ENCODE measurements at places on chromosomes 4 and X.

DNA sequence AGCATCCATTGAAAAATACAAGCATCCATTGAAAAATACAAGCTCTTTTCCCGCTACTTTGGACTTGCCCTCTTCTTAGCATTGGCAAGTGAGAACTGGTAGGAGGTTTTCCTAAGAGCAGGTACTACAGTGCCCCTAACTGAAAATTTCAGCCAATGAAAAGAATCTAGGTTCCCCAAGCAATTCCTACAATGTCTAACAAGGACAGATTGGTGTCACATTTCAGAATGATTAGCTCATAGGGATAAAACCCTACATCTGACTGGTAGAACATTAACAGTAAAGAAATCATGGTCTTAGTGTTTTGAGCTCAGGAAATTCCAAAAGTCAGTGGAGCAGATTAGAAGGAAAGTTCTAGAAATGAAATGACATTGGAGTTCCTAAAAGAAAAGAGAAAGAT lies 68.6 kb upstream of the QRFPR start:
- no peak for DNase-seq

DNA sequence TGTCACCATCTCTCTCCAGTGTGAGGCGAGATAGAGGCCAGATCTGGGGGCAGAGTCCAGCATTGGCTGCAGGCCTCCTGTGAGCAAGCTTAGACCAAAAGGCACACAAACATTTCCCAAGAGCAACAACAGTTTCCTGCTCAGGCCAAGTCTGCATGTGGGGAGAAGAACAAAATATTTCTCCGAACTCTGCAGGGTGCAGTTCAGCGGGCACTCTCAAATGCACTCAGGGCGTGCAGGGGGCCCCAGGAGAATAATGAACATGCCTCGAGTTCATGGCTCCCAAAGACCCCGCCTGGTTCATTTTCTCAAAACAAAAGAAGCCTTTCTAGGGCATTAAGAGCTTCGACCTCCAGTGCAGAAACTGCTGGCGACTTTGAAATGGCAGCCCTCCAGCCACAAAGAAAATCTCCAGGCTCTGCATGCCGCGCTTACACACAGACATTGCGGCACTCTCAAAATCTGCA lies 57.8 kb upstream of the HELT start:
- DNase-seq: no peak

DNA sequence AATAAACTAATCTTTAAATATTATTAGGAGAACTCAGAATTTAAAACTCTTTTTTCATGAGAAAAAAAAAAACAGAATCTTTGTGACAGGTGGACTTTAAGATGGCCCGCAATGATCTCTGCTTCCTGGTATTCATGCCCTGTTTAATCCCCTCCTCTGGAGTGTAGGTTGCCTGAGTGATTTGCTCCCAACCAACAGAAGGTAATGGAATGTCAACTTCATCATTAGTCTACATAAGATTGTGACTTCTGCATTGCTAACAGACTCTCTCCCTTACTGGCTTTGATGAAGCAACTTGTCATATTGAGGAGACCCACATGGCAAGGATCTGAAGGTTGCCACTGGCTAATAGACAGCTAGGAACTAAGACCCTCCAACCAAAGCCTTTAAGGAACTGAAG lies 88.8 kb downstream of the CORIN start:
- no peak for DNase-seq

DNA sequence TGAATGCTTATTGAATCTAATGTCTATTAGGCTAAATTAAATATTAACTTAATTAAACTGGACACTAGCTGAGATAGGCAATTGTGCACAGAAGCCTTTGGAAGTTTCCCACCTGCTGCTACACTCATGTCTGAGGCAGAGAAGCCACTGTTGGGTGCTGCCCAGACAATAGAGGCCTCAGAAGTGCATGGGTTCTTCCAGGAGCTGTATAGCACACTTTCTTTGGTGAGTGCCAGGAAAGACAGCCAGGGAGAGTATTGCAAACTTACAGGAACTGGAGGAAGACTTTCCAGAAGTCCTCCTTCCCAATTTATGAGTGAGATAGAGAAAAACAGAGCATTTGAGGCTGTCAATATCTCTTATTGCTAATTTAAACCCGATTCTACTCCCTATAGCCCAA lies 89.9 kb downstream of the GPAT3 start:
- DNase-seq: no peak

DNA sequence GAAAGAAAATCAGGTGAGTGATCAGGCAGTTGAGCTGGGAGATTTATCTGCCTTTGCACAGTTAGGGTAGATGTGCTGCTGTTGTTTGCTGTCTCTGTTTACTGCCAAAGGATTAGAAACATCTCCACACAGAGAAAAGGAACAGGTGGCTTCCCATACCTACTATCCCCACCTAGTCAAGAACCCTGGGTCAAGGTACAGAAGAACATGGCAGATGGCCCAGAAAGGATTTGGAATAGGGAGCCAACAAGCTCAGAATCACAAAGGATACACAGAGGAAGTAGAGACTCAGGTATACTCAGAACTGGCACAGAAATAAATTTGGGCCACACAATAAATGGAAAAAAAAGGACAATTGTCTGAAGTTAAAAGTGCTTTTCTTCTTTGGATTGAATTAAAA lies 64.3 kb downstream of the TIGD2 start:
- no peak for DNase-seq

GRCh38 chrX:37331546-37331945 lies 17.6 kb upstream of the PRRG1 start:
- DNase-seq: no peak

All from activated CD4-positive, alpha-beta T cell treated with anti-CD3 and anti-CD28 coated beads for 4 hours (primary cell).